ENCODE measurements at places on chromosomes 5 and 9. TPM values are rescaled to one million over a fixed set of nuclear protein-coding genes. Genes with fewer than 3 reads are reported as not detected.
A peak's percentile ranks its signal among the peaks of the same experiment; 100 is the strongest.

GRCh38 chr9:32128546-32128945 is 255.9 kb upstream of the ACO1 start:
- no peak for DNase-seq

GRCh38 chr5:51203598-51203997 is 179.7 kb upstream of the ISL1 start:
- DNase-seq, result no peak

GRCh38 chr5:137282216-137282615 is 216.9 kb downstream of the SPOCK1 start:
- DNase-seq, result no peak

DNA sequence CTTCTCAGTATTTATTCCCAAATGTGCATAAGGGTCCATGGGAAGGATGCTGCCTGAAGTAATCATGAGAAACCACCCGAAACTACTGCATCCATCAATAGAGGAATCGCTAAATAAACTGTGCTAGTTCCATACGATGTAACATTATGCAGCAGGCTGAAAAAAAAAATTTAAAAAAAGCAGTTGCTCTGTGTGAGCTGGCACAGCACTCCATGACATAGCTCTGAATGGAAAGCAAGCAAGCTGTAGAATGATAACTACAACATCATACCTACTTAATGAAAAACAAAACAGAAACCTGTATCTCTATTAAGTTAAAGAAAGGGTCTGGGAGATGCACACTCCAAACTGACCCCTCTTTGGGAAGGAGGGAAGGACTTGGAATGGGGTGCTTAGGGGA is 49.3 kb downstream of the SHB start:
- no peak for DNase-seq

DNA sequence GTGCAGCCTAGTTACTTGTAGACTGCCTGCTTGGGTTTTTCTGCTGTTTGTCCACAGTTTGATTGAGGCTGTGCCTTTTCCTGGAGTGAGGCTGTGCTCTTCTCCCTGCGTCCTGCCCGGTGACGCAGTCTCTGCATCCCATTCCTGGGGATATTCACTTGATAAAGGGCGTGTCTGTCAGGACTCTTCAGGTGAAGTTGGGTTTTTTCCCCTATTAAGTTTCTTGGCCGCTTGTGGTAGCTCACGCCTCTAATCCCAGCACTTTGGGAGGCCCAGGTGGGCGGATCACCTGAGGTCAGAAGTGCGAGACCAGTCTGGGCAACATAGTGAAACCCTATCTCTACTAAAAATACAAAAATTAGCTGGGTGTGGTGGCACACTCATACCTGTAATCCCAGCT is 50.0 kb upstream of the SUSD3 start:
- no peak for DNase-seq

DNA sequence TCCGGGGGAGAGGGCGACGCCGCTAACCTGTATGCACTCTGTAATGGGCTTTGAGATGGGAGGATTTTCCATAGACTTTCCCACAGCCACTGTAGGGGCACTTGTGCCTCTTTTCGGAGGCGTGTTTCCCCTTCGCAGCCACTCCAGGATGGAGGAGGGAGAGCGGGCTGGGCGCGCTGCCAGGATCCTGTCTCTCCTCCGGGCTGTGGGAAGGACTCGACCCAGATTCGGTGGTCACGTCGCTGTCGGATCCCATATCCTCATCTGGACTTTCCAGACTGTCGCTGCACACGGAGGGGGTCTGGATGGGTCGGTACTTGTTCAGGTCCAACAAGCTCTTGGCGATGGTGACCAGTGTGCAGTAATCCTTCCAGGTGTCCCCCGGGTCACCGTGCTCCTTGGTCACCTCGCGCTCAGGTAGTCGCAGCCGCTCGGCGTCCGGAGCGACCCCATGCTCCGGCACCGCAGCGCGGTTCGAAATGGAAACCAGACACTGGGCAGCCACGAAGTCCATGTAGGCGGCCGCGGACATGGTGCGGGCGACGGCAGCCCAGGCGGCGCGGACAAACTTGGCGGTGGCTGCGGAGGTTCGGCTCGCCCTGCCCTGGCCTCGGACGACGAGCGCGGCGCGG is 1.5 kb downstream of the KLF9 start:
- DNase-seq, result peak; percentile 90

DNA sequence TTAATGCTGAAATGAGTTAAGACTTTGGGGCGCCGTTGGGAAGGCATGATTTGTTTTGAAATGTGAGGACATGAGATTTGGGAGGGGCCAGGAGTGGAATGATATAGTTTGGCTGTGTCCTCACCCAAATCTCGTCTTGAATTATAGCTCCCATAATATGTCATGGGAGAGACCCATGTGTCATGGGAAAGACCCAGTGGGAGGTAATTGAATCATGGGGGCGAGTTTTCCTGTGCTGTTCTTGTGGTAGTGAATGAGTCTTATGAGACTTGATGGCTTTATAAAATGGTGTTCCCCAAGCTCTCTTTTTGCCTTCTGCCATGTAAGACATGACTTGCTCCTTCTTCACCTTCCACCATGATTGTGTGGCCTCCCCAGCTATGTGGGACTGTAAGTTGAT is 5.1 kb downstream of the SLC25A48 start:
- no peak for DNase-seq

GRCh38 chr5:39716532-39717028 is 291.8 kb upstream of the DAB2 start:
- DNase-seq, result no peak

DNA sequence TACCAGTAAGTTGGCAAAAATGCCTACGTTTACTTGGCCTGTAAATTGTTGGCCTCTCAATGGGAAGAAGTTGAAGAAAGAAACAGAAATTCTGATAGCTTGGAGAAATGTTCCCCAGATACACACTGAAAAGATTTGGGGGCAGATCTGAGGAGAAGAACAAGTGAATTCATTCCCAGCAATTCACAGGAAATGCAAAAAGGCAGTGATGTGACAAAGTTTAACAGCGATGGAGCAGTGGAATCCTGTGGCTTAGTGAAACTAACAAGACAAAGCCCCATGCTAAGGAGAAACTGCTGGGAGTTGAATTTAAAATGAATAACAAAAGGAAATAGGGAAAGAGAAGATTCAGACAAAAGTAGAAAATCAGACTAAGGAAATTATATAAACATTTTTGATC is 213.2 kb upstream of the EDIL3 start:
- no peak for DNase-seq

- DNase-seq, result no peak
Observed at GRCh38 chr9:78169125-78169524, 66.8 kb upstream of the CEP78 start.

DNA sequence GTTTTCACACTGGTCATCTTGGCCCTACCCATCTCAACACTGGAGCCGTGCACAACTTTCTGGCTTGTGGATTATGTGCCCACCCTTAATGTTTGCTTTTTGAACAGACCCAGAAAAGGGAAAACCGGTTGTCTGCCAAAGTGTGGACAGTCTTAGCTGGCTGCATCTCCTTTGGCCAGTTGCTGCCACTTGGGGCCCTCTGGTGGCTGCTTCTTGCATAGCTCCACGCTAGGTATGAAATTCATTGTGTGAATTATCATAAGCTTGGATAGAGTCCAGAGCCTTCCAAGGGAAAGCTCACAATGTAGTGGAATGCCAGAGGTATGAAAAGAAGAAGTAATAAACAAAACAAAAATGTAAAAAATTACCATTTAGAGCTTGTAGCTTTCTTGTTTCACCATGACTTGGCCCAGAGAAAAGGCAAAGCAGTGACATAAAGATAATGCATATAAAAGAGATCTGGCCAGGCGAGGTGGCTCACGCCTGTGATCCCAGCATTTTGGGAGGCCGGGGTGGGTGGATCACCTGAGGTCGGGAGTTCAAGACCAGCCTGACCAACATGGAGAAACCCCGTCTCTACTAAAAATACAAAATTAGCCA is 12.5 kb upstream of the SLC36A3 start:
- DNase-seq, result peak; percentile 71

- no peak for DNase-seq
Observed at GRCh38 chr5:64149268-64149667, 16.4 kb upstream of the RNF180 start.

DNA sequence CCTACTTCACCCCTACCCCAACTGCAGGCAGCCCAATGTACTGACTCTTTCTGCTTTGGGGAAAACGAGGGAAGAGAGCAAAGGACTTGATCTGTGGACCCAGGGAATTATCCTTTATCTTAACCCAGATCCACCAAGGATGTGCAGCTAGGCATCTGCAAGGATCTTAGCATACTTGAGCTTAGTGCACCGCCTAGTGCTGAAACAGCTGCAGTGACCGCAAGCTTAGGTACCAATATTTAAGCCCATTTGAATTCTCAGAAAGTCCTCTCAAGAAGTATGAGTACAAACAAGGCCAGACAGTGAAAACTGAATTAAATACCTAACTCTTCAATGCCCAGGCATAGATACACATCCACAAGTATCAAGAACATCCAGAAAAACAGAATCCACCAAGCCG is 576.7 kb upstream of the ADAMTS16 start:
- no peak for DNase-seq

- DNase-seq, result no peak
Observed at GRCh38 chr9:93473411-93473810, 20.0 kb upstream of the FAM120AOS start.

- no peak for DNase-seq
Observed at GRCh38 chr9:136502940-136503550, 20.2 kb upstream of the SEC16A start.

- no peak for DNase-seq
Observed at GRCh38 chr5:154513669-154514084, 35.6 kb upstream of the HAND1 start.

GRCh38 chr9:5832071-5832537 is 813 bp downstream of the ERMP1 start:
- DNase-seq, result no peak

DNA sequence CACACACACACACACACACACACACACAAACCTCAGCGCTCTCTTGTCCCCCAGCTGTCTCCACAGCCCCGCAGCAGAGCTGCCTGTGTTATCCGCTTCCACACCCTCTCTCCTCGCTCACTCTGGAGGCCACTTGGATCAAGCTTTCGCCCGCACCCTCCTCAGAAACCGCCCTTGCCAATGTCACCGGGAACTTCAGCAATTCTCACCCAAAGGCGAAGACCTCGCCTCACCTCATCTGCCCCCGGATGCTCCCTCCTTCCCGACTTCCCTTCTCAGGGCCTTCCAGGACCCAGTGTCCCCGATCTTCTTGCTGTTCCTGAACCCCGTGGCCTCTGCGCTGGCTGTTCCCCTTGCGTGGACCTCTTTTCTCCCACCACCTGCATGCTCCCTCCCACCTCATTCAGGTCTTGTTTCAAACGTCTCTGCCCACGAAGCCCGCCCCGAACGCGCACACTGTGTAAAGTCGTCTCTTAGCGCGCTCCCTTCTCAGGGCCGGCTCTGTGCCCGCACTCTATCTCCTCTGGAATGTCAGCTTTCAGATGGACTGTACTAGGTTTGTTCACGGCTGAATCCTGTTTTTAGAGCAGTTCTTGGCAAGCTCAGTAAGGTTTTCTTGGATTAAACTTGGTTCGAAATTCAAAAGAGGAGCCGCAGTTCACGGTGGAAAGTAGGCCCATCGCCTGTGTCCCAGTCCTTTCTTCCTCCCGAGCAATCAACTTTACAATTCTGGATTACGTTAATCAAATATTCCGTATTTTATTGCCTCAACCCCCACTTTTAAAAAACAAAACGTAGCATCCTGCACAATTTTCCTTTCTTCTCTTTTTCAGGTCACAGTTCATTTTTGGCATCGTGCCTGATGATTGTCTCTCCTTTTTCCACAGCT is 1.0 kb upstream of the TRIM7 start:
- DNase-seq, result peak; percentile 51

DNA sequence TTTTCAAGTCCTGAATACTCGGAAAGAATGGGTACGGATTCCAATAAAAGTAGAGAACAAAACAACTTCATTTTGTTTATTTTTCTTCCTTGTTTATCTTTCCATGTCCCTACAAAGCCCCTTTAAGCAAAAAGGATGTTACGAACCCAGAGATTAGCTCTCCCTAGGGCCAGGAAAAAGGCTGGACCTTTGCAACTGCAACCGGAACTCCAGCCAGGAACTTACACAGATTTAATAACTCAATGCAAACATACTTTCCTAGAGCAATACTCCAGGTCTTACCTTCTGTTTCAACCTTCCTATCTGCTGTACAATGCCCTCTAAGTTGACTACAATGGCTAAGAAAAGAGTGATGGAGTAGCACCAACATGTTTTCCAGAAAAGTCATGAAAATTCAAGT is 7.0 kb downstream of the DENND1A start:
- DNase-seq, result no peak

DNA sequence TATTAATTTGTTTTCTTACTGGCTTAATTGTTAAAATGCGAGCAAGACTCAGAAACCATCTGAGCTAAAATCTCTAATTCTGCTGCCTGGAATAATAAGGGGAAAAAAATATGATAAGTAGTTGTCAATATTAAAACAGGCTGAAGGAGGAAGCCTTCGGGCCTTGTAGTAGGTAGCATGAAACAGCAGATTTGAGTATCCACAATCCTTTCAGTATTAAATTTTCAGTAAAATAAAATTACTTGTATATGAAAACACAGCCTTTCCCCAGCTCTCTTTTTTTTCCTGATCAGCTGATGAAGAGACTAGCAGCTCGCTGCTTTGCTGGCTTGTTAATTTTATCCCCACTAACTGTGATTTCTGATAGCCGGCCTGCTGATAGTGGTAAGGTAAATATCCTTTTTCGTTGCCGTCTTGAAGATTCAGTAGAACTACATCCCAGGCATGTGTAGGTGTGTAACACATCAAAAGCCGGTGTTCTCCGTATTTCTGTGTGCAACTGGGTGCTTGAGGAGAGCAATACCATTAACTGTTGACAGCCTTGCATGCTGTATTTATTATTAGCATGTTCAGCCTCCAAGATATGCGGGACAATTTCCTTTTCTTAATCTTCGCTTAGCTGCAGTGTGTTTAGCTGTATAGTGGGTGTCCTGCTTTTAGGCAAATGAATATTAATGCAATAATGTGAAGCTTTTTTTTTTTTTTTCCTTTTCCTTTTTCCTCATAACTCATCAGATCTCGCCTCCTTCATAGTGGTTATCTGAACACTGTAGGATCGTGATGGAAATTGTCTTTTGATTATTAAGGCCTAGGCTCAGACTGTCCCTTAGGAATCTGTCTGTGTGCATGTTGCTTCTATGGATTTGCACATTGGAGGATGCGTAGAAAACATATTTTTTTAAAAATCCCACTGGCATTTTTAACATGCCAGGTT is 144.6 kb downstream of the SMARCA2 start:
- DNase-seq, result no peak

- peak; percentile 55 for DNase-seq
Observed at GRCh38 chr9:113737517-113738271, 138.4 kb upstream of the ZNF618 start.

Gene CCDC192
- polyA plus RNA-seq, result 0.92 TPM

Gene LCN6
- polyA plus RNA-seq, result 33.4 TPM

Gene CCL19
- polyA plus RNA-seq, result 14.5 TPM

Gene ATP10B
- 0.02 TPM for polyA plus RNA-seq

Gene NTRK2
- polyA plus RNA-seq, result 12.0 TPM

Gene SUSD3
- 42.5 TPM for polyA plus RNA-seq

Gene SPATA31D1
- polyA plus RNA-seq, result not detected

Gene DCTN4
- 27.0 TPM for polyA plus RNA-seq

Gene LEAP2
- 0.64 TPM for polyA plus RNA-seq

Gene UNC13B
- 5.7 TPM for polyA plus RNA-seq

Gene RPS14
- 2,234 TPM for polyA plus RNA-seq

Gene PKD2L2
- polyA plus RNA-seq, result 0.05 TPM

Gene CKS2
- 13.8 TPM for polyA plus RNA-seq

Gene LCN12
- polyA plus RNA-seq, result 1.1 TPM

Gene PCDHB14
- 3.8 TPM for polyA plus RNA-seq

Gene MYMK
- not detected for polyA plus RNA-seq

Measured in ovary (tissue), 10 donors.